ENCODE measurements at places on chromosomes 1 and 21.

DNA sequence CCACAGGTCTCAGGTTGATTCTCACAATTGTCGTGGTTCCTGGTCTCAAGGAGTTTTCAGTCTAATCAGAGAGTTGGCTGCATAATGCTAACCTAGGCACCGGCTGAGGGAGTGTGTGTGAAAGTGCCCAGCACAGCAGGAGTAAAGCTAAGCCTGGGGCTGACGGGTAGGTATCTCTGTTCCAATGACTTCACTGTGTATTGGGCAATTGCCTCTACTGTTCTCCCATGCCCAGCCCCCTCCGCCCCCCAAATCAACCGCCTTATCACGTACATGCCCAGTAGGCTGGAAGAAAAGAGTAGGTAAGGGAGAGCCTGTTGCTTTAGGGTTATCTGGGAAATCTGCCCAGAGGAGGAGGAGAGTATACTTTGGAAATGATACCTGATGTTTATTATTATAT, 54.7 kb downstream of the MRPS6 start:
- DNase-seq = no peak

- DNase-seq = no peak
These were observed 81.5 kb upstream of the LPGAT1 start for GRCh38 chr1:211912038-211912437.

GRCh38 chr1:34715139-34715538, 39.7 kb upstream of the GJB5 start:
- no peak for DNase-seq

GRCh38 chr1:92951141-92951582, 10.1 kb downstream of the DIPK1A start:
- DNase-seq = peak; percentile 58

DNA sequence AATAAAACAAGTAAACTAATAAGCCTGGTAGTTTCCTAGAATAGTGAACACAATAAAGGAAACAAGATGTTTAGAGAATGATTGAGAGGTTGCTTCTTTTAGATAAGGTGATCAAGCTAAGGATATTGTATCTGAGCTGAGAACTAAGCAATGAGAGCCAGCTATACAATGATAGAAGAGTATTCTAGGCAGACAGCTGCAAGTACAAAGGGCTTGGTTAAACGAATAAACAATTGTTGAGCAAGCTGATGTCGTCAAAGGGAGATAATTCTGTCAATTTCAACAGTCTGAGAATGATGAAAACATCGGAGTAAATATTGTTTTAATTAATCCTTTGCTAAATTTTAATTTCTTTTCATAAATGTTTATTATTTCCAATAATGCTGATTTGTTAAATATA, 5.5 kb upstream of the FH start:
- no peak for DNase-seq

DNA sequence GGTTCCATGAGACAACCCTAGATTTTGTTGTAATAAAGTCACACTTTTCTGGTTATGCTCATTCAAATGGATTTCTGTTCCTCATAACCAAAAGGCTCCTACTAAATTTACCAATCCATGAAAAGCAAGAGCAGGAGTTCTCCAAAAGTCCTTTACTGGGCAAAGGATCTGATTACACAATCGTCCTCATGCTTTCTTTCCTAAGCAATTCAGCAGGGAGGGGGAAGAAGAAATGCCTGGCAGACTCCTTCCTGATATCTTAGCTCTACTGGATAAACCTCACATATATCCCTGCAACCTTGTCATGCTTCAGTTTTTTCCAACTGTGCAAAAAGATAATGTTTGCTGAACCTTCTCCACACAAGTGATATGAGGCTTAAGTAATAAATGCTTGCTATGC, 67.6 kb upstream of the GUCA2B start:
- no peak for DNase-seq

DNA sequence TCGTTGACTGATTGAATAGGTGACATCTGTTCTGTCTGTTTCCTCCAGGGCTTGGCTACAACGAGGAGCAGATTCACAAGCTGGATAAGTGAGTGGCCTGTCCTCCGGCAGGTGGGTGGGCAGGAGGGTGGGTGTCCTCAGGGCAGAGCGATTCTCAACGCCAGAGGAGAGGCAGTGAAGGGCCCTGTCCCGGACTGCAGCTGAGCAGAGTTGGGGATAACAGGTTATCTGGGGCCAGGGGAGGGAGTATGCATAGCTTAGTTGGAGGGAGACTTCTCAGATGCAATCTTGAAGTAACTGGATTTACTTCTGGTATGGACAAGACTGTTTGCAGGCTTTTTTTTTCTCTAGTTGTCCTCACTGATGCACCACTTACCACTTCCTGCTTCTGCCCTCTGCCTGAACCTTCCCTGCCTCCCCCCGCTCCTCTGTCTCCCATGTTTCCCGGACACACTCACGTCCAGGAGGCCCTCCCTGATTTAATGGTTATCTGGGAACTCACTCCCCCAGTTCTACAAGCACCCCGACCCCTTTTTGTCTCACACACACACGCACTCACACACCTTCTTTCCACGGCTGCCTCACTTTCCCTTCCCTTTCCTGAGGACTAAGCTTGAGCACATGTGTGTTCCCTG, 16.4 kb upstream of the RASSF5 start:
- DNase-seq = no peak

- no peak for DNase-seq
These were observed 3.3 kb downstream of the AMPD2 start for GRCh38 chr1:109622895-109623294.

Data from MM.1S (cell line).